Activated CD4-positive, alpha-beta T cell treated with anti-CD3 and anti-CD28 coated beads for 1 hour (primary cell): ENCODE measurements at places on chromosomes 16 and 17.

DNA sequence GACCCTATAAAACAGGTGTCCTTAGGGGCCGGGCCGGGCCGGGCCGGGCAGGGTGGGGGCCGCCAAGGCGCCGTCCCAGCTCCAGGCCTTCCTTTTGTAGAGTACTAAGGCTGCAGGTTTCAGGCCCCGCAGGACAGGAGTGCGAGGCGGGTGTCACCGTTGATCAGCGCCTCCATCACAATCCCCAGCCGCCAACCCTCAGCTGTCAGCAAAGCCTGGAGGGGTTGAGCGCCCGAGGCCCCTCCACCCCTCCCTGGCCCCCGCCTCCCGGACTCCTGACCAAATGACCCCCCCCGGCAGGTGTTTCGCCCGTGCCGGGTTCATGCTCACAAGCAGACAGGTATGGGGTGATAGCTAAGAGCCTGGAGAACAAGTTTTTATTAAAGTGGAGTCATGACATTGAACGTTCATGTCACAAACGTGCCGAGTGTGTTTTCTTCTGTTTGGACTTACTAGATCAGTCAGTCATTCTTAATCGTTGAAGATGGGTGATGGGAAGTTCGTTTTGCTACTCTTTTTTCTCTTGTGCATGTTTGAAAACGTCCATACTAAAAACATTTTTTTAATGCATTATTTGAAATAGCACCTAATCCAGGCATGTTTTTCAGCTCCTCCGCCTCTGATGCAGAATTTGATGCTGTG, 534 bp downstream of the ARL2BP start:
- no peak for DNase-seq

- DNase-seq, result peak; percentile 56
Measured at GRCh38 chr17:45132572-45133463, 503 bp upstream of the PLCD3 start.

DNA sequence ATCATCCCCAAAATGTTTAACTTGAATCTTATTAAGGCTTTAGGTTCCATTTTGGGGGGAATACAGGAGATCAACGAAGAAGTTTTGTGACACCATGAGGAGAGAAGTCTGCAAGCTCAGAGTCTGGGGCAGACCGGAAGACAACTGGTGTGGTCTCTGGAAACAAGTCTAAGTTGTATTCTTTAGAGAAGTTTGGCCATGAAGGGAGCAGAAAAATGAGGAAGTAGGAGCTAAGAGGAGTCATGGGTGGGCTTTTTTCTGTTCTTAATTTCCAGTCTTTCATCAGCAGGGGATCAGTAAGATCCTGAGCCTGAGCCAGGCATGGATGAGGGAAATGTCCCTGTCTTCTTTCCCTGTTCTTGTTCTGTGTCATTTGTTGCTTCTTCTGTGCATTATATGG, 35.8 kb upstream of the NF1 start:
- no peak for DNase-seq

- DNase-seq, result no peak
Measured at GRCh38 chr16:70438585-70438968, 323 bp downstream of the ST3GAL2 start.

DNA sequence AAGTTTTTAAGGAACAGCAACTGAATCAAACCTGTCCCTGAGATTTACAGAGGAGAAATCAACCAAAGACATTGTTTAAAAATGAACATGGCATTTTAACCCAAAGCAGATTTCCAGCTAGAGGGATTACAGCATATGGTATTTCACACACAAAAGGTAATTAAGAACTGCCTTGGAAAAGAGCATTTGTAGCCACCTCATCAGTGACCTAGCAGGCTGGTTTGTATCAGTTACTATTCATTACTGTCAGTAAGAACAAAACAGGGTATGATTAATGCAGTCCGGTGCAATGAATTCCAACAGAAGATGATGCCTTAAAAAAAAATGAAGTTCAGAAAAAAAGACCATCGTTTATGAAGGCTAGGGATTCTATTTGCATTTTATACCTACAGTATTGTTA, 219.9 kb downstream of the CHD9NB start:
- no peak for DNase-seq

DNA sequence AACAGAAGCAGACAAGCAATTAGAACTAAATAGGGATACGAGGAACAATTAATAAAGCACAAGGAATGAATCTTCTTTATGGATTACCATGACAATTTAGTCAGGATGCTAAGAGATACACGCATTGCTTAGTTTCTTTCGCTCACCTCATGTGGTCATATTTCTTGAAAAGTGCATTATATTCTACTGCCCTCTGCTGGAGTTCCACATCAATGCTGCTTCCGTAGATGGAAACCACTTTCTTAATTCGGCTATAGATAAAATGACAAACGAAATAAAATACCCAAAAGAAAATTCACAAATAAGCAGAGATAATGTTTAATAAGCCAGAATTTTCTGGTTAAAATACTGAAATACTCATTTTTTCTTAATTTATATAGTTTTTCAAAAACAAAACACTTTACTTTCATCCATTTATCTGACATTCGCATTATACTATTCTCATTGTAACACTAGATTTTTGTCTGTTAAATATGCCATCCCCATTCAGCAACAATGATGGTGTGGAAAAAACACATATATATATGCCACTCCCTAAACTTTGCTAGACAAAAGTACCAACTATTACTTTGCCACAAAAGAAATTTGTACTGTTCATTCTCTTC, 22.0 kb upstream of the PHLPP2 start:
- DNase-seq, result no peak

DNA sequence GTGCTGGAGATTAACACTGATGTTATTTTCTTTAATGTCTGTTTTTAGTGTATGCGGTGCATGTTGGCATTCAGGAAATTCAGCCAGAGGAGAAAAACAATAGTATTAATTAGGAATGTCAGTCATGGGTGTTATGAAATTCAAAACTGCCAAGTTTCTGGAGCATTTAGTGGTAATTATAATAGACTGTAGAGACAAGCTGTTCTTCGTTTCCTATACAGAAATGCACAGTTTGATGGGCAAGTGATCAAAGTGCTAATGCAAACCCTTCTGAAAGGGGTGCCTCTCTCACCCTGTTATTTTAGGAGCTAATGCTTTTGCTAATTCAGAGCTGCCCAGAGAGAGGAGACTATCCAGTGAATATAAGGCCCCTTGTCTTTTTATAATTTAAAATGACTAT, 573.8 kb upstream of the EEF2KMT start:
- no peak for DNase-seq

DNA sequence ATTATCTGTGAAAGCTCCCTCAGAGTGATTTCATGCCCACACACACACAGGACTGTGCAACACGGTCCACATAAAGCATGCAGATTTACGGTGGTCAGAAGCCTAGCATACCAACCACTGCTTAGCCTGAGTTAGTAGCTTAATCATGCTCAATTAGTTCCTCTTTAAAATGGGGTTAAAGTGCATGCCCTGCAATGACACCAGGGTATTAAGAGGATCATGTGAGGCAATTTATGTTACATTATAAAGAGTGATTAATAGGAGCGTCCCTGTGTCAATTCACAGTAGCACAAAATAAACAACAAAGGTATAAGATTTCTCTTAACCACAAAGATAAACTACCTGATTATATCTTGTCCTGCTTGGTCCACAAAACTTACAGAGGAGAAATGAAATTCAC, 39.8 kb downstream of the C17orf67 start:
- DNase-seq, result no peak

- DNase-seq, result no peak
Measured at GRCh38 chr16:88815901-88816589, 4.3 kb upstream of the APRT start.

DNA sequence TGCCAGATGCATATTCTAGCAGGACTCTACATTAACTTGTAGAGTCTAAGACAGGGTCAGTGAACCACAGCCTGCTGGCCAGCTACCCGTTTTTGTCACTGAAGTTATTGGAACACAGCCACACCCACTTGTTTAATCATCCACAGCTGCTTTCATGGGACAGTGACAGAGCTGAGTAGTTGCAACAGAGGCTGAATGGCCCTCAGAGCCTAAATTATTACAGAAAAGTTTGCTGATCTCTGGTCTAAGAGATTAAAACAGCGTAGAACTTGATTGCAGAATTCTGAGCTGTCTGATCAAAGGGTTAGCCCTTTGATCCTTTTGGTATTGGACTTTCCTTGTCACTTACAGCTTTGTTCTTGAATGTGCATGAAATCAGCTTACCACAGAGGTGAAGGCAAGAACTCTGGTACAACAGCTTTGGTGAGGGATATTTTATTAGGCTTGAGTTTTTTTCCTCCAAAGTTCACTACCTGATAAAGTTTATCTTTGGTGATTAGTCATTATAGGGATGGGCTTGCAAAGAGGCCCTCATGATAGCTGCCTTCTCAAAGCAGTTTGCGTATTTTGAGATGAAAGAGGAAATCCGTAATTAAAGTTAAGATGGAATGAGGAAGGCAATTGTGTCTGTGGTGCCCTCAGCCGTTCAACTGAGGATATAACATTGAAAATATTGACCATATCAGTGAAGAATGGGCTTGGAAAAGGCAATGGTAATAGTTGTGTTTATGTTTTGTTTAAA, 23.6 kb downstream of the ALDH3A2 start:
- no peak for DNase-seq

DNA sequence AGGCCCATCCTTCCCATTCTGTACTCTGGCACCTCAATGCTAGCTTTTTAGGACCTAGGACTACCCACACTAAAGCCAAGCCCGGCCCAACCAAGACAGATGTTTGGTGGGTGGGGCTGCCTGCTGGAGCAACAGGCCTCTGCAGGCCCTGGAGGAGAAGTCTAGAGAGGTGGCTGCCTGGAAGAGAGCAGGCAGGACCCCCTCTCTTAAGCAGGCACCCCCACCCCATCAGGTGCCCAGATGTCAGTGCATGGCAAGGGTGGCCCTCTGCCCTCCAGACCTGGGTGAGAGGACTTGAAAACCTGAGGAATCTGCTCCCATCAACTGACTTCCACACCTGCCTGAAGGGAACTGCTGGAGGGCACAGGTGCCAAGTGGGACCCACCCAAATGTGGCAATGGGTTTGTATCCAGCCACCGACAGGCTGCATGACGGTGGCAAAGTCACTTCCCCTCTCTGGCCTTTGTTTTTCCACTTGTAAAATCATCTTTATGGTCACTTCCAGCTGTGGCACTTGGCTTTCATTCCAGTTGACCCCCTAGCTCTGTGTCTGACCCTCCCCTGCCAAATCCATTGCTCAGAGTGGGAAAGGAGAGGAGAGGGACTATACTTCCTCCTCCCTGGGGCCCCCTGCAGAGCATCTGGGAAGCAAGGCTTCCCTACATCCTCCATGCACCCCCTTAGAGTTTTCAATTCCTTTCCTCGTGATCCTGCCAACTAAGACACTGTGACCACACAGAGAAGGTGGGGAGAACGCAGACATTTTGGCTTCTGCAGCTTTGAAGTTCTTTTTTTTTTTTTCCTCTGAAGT, 1.7 kb upstream of the STAT5A start:
- no peak for DNase-seq

DNA sequence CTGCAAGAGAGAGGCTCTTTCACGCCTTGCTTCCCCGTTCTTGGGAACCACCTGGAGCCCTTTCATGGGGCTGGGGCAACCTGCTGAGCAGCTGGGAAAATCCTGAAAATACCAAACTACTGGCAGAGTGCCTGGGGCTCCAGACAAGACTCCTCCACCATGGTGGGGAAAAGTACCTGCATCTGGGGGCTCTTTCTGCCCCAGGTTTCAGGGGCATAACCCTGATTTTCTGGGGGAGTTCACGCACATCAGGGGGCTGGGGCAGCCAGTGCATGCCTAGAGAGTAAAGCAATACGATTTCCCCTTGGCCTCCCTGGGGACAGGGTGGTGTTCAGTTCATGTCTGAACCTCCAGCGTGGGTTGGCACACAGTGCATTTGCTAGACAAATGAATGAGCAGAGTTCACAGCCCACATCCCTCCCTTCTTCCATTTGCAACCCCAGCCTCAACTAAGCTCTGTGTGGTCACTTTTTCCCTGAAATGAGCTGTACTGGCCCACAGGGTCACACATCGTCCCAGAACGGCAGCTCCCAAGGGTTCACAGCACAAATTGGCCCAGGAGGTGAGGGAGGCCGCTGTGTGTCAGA, 5.2 kb upstream of the CDC42EP4 start:
- DNase-seq, result no peak

DNA sequence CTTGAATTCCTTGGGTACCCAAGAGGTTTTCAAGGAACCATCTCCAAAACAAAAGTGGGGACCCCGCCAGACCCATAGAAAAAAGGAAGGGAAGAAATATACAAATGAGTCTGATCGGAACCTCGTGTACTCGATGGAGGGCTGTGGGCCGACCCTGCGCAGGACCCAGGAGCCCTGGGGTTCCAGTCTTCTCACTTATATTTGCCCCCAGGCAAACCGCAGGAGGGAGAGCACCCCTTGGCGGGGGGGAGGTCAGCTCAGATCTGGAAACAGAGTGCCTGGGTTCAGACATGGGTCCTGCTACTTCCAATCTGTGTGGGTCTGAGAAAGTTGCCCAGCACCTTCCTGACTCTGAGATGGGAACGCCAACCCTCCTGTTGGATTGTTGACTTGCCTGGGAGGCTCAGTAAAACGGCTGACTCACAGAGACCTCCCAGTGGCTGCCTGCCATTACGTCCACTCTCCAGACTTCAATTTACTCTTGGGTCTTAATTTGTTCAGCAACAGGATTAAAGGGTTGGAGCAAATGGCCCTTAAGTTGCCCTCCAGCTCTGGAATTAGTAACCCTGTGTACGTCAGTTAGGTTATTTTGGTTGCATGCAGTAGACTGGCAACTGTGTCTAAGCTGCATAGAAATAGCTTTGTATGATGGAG, 24.9 kb upstream of the CACNG4 start:
- DNase-seq, result no peak

GRCh38 chr17:70987867-70988340, 818.6 kb downstream of the KCNJ2 start:
- DNase-seq, result no peak

GRCh38 chr17:83046448-83047181, 32.8 kb upstream of the METRNL start:
- no peak for DNase-seq

- no peak for DNase-seq
Measured at GRCh38 chr17:17701112-17701511, 19.9 kb downstream of the RAI1 start.

GRCh38 chr17:8753976-8754440, 4.3 kb downstream of the SPDYE4 start:
- no peak for DNase-seq

DNA sequence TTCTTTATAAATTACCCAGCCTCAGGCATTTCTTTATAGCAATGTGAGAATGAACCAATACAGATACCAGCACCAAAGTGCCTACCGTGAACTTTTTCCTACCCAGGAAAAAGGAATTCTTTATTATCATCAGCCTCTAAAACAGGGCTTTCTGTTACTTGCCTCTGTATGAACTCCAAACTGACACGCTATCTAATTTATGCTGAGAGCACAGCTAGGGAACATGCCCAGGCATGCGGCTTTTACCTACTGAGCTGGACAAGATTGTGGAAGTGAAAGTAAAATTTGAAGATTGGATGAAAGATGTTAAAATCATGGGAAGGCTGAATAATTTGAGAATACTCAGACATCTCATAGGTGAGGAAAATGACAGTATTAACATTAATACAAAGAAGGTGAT, 24.4 kb upstream of the ADCY9 start:
- DNase-seq, result no peak

GRCh38 chr16:19783363-19784182, 65.5 kb downstream of the IQCK start:
- DNase-seq, result no peak
